Hepatic stellate cell (primary cell): ENCODE measurements at places on chromosomes 11 and 22.

- no peak for DNase-seq
These were observed 14.1 kb downstream of the LARGE2 start for GRCh38 chr11:45936511-45937054.

DNA sequence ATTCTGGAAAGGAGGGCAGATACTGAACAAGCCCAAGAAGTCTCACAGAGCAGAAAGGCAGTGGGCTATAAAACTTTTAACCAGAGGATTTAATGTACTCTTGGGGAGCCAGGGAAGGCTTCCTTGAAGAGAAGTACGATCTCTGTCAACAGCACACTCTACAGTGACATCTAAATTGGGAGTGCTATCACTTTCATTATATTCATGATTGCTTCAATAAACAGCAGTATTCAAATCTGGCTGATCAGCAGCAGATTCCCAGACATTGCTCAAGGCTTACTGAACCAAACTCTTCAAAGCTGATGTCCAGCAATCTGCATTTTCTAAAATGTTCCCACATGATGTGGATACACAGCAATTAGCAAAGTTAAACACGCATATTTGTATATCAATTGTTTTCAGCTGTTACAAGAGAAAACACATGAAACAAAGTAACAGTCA is 44.2 kb downstream of the SYTL2 start:
- no peak for DNase-seq

GRCh38 chr11:64125676-64126075 is 40.2 kb downstream of the MACROD1 start:
- no peak for DNase-seq

GRCh38 chr11:81345609-81346008 is 1388.1 kb downstream of the FAM181B start:
- no peak for DNase-seq

DNA sequence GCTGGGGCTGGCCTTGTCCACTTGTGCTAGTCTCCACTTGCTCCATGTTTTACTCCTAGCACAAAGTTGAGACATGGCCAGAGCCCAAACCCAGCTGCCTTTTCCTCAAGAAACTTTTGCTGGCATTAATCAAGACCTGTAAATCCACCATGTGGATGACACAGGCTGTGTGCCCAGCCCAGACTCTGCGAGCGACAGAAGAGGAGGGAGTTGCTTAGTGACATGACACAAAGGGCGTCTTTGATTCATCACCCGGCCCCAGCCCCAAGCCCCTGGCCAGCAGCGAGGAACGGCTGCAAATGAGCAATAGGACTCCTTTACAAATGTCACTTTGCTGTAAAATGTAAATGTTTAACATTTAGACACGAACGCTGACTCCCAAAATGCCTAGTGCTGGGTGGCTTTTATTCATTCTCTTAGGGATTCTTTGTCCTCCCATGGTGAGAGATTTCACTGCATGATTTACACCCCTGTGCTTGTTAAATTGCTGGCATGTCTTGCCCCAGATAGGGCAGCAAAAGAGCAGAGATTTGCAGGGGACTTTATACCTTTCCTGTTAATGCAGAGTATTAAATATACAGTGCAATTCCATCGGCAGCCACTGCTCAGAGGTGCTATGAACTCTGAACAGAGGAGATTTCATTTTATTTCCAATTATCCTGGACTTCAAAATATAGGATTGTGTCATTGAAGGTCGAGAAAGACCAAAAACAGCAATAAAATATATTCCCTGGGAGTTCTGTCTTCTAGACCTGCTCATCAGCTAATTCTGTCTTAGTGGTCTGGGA is 263.6 kb upstream of the NCAM1 start:
- DNase-seq, result no peak

GRCh38 chr11:102422817-102423712 is 29.5 kb downstream of the TMEM123 start:
- no peak for DNase-seq

DNA sequence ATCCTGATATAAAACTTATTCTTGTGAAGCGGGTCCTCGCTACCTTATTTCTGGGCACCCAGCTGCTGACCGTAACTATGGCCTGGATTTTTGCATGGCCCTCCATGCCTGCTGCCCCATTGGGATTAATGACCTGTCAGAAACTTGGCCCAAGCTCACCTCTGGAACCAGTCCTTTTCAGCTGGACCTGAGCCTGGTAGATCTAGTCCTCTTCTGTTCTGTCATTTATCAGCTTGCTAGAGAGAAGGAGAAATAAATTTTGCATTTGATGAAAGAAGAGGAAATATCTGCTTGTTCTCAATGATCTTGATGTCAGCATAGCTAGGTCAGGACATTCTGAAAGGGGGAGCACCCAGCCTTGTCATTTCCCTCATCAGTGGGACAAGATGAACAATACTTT is 387.8 kb upstream of the LARGE1 start:
- no peak for DNase-seq

DNA sequence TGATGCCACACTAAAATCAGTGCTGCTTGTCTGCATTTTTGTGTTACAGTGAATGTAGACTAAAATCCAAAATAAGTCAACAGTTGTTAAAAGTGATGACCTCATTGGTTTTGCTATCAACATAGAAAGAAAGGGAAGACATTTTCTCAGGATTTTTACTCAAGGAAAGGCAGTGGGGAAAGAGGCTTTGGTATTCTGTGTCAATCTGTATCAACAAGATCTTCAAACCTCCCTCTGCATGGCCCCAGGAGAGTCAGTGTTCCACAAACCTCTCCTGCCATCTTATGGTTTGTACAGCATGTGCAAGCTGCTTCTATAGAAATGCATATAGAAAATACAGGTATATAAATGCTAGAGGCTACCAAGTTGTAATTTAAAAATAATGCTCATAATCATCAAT is 13.8 kb upstream of the OR51M1 start:
- peak; percentile 19 for DNase-seq
